NCI-H774 (cell line): ENCODE measurements at places on chromosomes 1 and 21.

DNA sequence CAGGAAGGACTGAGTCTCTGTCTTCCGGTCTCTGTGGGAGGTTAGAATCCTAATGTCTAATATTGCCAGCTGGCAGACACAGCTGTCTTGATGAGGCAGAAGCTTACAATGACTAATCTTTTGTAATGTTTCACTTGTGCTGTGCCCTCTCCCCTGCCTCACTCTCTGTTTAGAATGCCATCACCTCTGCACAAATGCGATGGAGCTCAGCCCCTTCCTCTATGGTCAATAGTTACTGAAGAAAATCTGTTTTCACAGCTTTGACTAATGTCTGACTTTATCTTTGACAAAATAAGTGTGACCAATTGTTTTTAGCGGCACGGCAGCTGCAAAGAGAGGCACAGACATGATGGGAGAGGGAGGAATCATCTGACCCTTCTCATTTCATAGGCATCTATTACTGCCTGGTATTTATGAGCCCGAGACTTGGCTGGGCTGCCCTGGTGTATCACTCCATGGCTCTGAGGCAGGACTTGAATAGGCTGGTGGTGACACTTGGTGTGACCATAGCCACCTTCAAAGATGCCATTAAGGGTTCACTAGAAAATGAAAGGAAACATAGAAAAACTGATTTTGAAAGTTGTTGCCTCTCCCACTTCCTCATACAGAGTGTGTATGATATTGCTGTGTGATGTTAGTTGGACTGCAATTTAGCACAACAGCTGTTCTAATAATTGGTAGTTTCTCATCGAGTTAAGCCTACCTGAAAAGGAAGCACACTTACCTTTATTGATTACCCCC is 163.2 kb upstream of the NBPF11 start:
- no peak for DNase-seq

DNA sequence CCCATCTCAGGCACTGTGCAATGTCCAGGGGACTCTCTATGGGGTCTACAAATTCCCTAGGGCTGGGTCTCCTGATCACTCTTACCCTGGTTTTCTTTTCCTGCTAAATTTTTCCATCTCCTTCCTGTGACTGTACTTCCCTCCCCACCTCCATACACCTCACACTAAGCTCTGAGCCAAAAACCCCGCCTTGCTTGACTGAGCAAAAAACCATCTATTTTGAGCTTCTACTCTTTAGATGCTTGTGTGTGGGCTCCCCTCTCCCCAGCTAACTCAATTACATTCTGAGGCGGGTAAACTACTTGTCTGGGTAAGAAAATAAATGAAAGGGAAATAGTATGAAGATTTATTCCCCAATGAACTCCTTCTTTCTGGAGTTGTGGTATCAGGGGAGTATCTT is 187.9 kb downstream of the PTPRU start:
- DNase-seq: no peak

DNA sequence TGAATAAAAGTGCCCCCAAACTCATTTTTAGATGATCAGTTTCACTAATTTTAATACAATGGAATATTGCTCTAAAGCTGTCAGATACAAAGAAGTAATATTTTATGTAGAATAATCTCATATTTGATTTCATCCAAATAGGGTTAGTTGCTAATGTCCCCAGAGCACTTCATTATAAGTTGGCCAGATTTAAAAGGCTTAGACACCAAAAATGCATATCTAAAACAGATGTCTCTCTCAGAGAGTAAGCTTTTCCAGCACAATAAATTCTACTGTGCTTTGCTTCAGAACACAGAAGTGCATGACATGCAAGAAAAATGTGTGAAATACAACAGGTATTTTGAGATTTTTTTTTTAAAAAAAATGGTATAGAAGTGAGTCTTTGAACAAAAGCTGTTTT is 194.2 kb downstream of the LRRIQ3 start:
- no peak for DNase-seq

GRCh38 chr1:85274969-85275453 is 1.4 kb downstream of the BCL10 start:
- no peak for DNase-seq

DNA sequence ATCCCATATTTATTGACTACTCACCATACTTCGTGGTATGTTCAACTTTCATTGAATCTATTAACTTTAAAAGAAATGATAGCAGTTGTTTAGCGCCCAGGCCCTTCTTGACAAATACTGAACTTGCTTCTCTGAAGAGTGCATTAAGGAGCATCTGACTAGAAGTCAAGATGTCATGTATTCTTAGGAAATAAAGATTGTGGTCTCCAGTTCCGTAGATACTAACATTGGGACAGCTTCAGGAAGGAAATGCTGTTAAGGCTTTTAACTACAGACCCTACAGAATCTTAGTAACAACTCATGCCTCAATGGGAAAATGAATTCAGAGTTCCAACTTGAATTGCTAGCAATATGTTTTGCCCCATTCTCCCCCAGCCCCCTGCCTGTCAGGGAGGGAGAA is 14.8 kb downstream of the LYST start:
- DNase-seq: no peak

DNA sequence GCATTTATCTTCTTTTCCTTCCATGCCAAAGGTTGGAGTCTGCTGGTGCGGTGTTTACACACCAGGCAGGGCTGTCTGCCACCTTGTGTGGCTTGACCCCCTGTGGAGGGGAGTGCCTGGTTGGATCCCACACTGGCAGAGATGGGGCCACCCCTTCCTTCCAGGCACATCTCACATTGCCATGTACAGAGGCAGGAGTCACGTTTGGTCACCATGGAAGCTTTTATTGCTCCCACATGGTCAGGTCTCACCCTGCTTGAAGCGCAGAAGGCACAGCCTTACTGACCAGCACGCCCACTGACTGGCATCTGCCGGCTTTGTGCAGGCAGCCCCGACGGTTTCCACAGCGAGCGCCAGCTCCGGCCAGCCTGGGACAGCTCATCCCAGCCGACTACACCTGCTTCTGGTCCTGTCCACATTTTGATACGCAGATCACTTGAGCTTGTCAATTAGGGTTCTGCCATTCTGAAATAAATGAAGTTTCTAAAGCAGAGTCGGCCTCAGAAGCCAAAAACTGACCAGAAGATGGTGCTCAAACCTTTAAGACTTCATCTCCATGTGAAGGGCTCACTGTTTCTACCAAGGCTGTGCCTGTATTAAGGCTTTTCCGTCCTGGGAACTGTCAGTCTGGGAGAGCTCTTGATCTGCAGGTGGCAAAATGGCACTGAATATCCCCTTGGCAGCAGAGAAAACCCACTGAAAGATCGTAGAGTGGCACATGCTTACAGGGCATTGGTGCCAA is 35.6 kb upstream of the EPHA8 start:
- no peak for DNase-seq

- DNase-seq: no peak
These were observed 98.8 kb upstream of the SSX2IP start for GRCh38 chr1:84789014-84789413.

DNA sequence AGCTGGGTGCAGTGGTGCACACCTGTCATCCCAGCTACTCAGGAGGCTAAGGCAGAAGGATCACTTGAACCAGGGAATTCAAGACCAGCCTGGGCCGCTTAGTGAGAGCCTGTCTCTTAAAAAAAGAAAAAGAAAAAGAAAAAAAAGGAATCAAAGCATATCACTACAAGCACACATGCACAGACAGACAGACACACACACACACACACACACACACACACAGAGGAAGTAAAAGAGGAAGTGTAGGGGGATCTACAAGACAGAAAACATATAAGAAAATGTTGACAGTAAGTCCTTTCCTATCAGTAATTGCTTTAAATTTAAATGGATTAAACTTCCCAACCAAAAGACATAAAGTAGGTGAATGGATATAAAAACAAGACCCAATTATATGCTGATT is 180.3 kb downstream of the FAF1 start:
- DNase-seq: no peak

DNA sequence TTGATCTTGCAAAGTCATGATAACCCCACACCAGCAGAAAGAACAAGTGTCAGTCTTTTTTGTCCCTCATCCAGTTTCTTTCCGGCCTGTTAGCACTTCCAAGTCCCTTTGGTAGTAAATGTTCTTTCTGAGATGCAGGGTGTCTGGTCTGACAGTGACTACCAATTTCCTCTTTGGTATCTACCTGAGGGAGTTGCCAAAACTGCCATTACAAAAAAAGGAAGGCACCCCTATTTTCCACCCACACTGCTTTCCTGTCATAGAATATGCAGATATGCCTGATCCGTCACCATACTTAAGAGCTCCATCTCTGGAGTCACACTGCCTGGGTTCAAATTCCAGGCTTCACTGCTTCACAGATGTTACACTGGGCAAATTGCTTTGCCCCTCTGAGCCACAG is 72.4 kb downstream of the ZNF281 start:
- DNase-seq: no peak

DNA sequence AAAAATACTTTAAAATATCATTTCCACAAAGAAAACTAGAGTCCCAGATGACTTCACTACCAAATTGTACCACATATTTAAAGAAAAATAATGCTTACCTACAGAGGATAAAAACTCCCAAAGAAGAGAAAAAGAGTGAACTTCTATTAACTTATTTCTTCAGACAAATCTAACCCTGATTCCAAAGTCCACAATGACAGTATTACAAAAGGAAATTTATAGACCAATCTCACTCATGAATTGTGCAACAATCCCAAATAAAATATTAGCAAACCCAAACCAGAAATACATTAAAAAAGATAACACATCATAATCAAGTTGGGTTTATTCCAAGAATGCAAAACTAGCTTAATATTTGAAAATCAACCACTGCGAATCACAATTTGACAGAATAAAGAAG is 161.4 kb upstream of the GALNT2 start:
- DNase-seq: no peak

DNA sequence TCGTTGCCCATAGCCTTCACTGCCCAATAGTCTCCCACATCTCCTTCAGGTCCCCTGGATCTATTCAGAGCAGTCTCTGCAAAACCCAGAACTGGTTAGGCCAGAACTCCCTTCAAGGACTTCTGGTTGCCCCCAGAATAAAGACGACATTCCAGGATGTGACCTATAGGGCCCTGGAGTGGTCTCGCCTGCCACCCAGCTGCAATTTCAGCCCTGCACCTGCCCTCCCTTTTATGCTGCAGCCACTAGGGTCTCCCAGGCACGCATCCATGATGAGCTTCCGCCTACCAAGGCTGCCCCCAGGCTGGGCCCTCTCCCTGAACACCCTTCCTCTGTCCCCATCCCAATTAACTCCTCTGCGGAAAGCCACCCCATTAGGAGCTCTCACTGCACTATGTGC is 7.2 kb upstream of the TSPEAR start:
- DNase-seq: no peak

DNA sequence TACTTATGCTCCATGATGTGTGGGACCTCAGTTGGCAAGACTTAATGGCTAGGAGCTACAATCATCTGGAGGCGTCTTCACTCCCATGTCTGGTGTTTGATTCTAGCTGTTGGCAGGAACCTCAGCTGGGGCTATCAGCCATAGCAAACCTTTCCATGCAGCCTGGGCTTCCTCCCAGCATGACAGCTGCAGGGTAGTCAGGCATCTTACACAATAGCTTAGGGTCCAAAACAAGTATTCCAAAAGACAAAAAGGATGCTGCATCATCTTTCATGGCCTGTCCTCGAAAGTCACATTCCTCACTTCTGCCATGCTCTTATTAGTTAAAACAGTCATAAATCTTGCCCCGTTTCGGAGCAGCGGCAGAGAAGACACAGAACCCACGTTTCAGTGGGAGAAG is 90.9 kb downstream of the LRRC8C start:
- no peak for DNase-seq

DNA sequence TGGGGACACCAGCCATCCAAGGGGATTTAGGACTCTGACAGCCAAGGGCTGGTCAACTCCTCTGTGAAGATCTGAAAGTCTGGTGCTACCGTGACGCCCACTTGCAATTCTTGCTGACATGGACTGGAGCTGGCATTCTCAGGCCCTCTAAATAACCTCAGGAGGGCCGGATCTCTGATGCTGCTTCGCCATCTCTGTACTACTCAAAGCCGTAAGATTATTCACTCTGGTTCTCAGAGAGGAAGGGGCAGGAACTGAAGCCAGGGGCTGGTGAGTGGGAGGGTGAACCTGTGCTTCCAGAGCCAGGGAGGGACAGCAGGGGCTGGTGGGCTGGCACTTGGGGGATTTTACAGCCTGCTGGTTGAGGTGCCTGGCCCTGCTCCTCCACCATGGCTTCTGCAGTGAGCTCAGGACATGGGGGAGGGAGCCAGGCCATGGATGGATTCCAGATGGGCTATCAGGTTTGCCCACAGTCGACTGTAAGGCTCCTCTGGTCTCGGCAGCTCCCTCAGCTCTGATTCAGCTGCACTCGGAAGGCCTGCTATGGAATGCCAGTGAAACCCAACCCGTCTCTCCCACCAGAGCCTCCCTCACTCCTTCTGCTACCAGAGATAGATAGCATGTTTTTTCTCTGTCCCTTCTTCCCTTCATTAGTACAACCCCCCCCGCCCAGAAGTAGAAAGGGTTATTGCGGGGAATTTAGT is 84.5 kb downstream of the PLXNA2 start:
- no peak for DNase-seq

- DNase-seq: no peak
These were observed 45.1 kb downstream of the TRPM2 start for GRCh38 chr21:44398499-44398898.

- no peak for DNase-seq
These were observed 217.3 kb downstream of the PTPRU start for GRCh38 chr1:29453502-29454240.

DNA sequence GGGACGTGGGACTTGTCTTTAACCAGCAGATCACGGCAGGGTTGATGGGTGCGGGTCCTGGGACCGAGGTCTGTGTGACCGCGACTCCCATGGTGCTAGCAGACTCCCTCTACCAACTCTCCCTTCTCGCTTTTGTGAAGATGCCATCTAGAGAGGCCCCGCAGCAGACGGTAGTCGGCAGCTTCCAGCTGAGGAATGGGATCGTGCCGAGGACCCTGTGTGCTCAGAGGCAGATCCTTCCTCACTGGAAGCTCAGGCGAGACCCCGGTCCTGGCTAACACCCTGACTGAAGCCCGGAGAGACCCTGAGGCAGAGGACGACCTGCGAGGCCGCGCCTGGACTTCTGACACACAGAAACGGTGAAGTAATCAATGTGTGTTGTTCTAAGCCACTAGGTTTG is 12.5 kb upstream of the SPATC1L start:
- no peak for DNase-seq

- no peak for DNase-seq
These were observed 34.8 kb downstream of the CRYAA start for GRCh38 chr21:43203591-43203990.

GRCh38 chr1:34808051-34808810 is 15.4 kb downstream of the GJA4 start:
- DNase-seq: no peak

GRCh38 chr1:67636146-67636545 is 48.9 kb upstream of the GADD45A start:
- no peak for DNase-seq

GRCh38 chr21:25254491-25255174 is 352.6 kb downstream of the MRPL39 start:
- DNase-seq: no peak

GRCh38 chr1:78121710-78122109 is 75.9 kb downstream of the GIPC2 start:
- DNase-seq: no peak

DNA sequence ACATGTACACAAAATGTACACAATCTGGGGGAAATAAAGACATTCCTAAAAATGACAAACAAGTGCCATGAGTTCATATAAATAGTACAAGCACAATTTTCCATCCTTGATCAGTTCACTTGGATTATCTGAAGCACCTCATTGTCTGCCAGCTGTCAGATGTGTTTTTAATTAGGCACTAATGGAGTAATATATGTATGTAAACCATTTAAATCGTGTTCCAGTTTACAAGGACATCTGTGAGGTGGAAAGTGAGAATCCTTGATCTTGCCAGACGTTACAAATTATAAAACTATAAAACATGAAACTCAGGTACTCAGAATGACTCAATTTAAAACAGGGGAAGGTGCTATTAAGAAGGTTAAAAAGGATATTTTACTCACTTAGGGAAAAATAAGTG is 1312.2 kb downstream of the PLA2G4A start:
- DNase-seq: no peak
